ENCODE measurements at places on chromosomes 2 and 18. TPM values are rescaled to one million over a fixed set of nuclear protein-coding genes. Genes with fewer than 3 reads are reported as not detected.

The IL36A gene
- total RNA-seq: not detected

The MEP1B gene
- total RNA-seq: not detected

The LHCGR gene
- total RNA-seq: not detected

The CHRNG gene
- not detected for total RNA-seq

The EPHA4 gene
- total RNA-seq: 33.4 TPM

The PHOSPHO2 gene
- 1.5 TPM for total RNA-seq

The ZNF385B gene
- total RNA-seq: not detected

The DUSP19 gene
- total RNA-seq: 4.5 TPM

The CYP26B1 gene
- total RNA-seq: 0.78 TPM

Data from pulmonary artery endothelial cell (primary cell).